Memory B cell (primary cell): ENCODE measurements at places on chromosomes 1 and 21.

DNA sequence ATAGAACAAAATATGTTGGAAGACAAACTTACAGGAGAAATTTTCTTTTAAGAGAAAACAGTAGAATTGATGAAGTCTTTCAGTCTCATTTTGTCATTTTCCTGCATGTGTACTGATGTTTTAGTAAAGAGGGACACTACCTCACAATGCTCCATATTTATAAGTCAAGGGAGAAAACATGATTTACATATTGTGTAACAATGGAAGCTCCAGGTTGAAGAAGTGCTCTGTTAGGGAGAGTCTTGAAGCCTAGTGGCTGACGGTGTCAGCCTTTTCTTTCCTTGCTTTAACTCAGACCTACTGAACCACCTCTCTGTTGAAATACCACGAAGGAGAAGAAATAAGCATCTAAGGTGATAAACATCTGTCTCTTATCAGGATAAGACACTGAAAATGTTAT is 75.0 kb downstream of the C4BPA start:
- DNase-seq: no peak

- DNase-seq: no peak
Measured at GRCh38 chr1:206851341-206852010, 13.9 kb upstream of the IL20 start.

GRCh38 chr1:100950781-100951180 is 54.9 kb downstream of the SLC30A7 start:
- no peak for DNase-seq

DNA sequence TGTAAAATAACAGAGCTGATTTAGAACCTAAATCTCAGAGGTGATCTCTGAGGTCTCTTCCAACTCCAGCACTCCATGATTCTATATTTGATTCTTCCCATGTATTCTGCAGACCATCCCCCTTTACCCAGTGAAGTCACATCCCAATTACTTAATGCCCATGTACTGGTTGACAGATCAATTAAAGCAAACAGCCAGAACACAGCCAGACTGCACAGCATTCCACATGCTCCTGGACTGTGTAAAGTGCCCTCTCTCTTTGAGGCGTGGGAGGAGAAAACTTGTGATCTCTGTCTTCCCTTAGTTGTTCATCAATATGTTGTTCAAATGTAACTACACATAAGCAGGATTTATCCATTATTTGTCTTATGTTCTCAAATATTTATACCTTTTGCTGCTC is 18.1 kb downstream of the NOS1AP start:
- DNase-seq: no peak
